ENCODE measurements at places on chromosomes 2 and 18. TPM values are rescaled to one million over a fixed set of nuclear protein-coding genes. Genes with fewer than 3 reads are reported as not detected.

IL36RN gene
- 1.9 TPM for total RNA-seq

EIF2AK3 gene
- total RNA-seq: 29.7 TPM

R3HDM1 gene
- 3.7 TPM for total RNA-seq

MGAT5 gene
- 66.2 TPM for total RNA-seq

- no peak for DNase-seq
Measured at GRCh38 chr18:43507842-43508481, 230.7 kb upstream of the SYT4 start.

GRCh38 chr2:160157861-160158829 lies 41.9 kb downstream of the ITGB6 start:
- peak; percentile 74 for DNase-seq

- DNase-seq: no peak
Measured at GRCh38 chr2:170942615-170943014, 13.6 kb downstream of the GORASP2 start.

- no peak for DNase-seq
Measured at GRCh38 chr2:144670080-144670479, 150.2 kb upstream of the ZEB2 start.

DNA sequence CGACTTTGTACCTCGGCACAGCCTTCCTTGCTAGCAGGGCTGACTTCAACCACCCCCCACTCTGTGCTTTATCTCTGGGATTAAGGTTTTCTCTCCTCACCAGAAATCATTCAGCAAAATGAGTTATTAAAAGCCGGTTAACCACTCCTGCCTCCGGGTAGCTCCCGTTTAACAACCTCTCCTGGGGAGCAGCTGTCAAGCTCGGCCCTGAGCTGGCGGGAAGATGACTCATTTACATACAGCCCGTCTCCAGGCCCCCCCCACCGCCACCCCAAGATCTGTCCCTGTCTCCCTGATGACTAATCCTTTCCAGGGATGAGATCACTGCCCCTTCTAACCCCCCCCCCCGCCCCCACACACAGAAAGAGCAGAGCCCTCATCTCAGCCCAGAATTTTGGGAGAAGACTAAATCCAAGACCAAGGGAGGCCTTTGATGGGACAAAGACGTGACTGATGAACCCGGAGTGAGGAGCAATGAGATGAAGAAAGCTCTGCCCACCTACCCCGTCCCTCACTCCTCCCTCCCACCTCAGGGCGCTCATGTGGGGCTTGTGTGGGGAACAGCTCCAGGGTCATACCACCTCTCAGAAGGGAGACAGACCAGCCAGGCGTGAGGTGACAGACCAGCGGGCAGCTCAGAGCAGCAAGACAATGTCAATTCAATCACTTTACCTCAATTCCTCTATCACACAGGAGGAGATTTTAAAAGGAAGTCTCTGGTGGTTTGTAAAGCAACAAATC lies 131.4 kb downstream of the MSH2 start:
- peak; percentile 63 for DNase-seq

- no peak for DNase-seq
Measured at GRCh38 chr2:41896186-41896846, 151.5 kb upstream of the PKDCC start.

GRCh38 chr18:34911661-34912384 lies 129.4 kb upstream of the MAPRE2 start:
- peak; percentile 23 for DNase-seq

GRCh38 chr2:86482034-86482433 lies 40.9 kb downstream of the KDM3A start:
- peak; percentile 37 for DNase-seq

- no peak for DNase-seq
Measured at GRCh38 chr2:55985406-55985805, 61.8 kb upstream of the EFEMP1 start.

GRCh38 chr2:68429311-68429826 lies 37.7 kb downstream of the FBXO48 start:
- DNase-seq: peak; percentile 26
